ENCODE measurements at places on chromosomes 1 and 21.

DNA sequence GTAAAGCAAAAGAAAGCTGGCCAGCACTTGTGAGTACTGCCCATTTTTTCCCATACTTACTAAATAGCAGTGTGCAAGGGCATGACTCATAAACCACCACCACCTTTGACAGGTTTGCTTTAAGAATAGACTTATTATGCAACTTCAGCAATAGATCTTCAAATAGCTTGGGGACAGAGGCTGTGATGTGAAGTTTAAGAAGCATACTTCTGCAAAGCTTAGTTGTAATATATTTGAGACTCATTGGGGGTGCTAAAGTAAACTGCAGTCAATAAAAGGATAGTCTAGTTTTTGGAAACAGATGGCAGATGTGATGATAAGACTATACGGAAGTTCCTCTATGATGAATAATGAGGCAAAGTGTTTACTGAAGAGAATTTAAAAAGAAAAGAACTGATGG lies 210.0 kb downstream of the PLA2G4A start:
- no peak for DNase-seq

- no peak for DNase-seq
These were observed 28.1 kb downstream of the SERINC2 start for GRCh38 chr1:31441073-31441472.

GRCh38 chr1:1616045-1616790 lies 918 bp downstream of the MIB2 start:
- DNase-seq = peak; percentile 56

GRCh38 chr1:55064071-55064581 lies 24.8 kb downstream of the PCSK9 start:
- DNase-seq = no peak

- DNase-seq = no peak
These were observed 67.1 kb upstream of the PPP2R5A start for GRCh38 chr1:212218065-212218464.

DNA sequence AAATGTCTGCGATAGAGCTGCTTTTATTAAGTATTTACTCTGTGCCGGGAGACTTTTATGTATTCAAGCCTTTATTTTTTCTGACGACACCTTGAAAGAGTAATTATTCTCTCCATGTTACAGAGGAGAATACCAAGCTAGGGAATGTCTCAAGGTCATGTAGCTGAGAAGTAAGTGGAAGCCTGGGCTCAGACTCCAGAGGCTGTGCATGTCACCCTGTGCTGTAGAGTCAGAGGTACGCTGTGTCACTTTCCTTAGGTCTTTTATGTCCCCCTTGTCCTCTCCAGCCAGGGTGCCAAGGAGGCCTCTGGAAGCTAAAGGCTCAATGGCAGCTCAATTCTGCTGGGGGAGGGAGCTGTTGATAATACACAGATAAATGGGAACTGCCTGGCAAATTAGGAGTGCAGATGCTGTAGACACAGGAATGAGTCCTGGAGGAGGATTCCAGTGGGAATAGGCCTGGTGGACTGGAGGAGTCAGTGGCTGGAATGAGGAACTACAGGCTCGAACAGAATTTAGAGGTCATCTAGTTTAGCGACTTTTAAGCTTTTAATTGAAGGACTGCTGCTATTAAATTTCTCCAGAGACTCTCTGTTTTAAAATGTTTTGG lies 9.3 kb upstream of the IL19 start:
- DNase-seq = no peak

DNA sequence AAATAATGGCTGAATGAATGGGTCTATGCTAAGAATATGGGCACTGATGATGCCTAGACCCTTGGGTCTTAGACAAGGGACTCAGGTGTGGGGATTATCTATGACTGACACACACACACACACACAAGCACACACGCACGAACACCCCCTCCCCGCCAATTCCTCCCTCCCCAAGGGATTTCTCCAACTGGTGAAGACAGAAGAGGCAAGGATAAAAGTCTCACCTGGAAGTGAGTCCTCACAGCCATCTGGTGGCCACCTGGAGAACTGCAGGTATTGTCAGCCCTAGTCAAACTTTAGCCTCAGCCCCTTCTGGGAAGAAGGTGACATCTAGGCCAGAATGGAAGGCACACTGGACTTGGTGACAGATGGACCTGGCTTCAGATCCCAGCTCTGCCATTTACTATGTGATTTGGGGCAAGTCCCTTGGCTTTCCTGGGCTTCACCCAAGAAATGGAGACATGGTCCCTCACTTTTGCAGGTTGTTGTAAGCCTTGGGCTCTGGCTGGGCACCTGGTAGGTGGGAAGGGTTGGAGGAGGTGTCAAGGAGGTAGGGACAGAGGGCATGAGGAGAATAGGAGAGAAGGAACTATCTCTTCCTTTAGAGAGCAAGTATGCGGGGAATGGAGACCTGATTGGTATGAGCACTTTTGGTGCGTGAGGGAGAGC lies 4.0 kb upstream of the GPR3 start:
- DNase-seq = peak; percentile 82

- DNase-seq = no peak
These were observed 1.8 kb downstream of the ARNT start for GRCh38 chr1:150874455-150875196.

GRCh38 chr1:85224295-85224694 lies 23.5 kb upstream of the SYDE2 start:
- no peak for DNase-seq

DNA sequence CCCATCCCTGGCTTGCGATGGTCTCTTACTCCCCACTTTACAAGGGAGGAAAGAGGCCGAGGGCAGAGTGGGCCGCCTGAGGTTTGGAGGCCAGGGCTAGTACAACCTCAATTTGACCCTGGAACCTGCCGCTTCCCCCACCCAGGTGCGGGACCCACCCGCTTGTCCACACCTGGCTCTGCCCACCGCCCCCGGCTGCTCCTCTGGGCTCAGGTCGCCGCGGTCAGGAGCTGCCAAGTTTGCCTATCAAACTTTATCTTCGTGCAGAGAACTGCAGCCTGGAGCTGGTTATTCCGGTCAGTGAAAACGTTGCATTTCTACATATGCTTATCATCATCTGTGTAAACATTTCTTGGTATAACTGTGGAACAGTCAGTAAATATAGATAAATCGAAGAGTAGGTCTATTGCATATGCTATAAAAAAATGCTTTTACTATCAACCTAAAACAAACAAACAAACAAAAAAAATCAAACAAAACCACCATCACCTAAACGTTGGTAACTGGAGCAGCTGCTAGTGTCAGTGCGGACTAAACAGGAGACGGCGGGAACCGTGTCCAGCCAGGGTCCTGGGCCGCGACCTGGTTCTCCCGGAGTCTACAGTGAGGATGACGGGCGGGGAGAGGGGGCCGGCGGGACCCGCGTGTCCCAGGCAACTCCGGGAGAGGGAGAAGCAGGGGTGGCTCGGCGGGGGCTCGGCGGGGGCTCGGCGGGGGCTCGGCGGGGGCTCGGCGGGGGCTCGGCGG lies 906 bp upstream of the ADARB1 start:
- peak; percentile 68 for DNase-seq

DNA sequence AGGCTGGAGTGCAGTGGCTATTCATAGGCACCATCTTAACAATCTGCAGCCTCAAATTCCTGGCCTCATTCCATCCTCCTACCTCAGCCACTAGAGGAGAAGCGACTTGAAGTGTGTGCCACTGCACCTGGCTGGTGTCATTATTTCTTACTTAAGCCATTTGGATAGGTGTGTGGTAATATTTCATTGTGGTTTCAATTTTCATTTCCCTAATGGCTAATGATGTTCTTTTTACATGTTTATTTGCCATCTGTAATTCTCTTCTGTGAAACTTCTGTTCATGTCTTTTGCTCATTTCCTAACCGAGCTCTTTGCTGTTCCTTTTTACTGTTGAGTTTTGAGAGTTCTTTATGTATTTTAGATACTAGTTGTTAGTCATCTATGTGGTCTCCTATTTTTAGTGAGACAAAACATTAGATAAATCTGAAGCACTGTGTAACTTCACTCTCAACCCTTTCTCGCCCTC lies 66.8 kb downstream of the SLC27A3 start:
- no peak for DNase-seq

- no peak for DNase-seq
These were observed 59.5 kb downstream of the PTGS2 start for GRCh38 chr1:186620566-186621350.

GRCh38 chr1:199913318-199913717 lies 114.2 kb upstream of the NR5A2 start:
- no peak for DNase-seq

- DNase-seq = no peak
These were observed 452.2 kb downstream of the LTN1 start for GRCh38 chr21:28540514-28540913.

DNA sequence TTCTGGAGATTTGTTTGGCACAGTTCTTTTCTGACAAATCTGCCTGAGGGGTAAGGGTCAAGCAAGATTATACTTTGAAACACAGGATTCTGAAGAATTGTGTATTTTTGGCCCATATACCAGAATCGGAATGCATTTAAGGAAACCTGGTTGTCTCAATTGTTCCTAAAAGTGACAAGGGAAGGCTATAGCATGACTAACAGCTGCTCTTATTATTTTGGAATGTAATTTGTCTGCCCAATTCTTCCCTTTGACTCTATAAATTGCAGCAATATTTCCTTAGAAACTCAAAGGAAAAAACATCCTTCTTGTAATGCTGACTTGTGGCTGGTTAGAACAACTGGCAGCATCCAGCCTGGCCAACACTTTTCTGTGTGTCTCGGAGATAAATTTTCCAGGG lies 15.8 kb upstream of the VCAM1 start:
- DNase-seq = no peak

DNA sequence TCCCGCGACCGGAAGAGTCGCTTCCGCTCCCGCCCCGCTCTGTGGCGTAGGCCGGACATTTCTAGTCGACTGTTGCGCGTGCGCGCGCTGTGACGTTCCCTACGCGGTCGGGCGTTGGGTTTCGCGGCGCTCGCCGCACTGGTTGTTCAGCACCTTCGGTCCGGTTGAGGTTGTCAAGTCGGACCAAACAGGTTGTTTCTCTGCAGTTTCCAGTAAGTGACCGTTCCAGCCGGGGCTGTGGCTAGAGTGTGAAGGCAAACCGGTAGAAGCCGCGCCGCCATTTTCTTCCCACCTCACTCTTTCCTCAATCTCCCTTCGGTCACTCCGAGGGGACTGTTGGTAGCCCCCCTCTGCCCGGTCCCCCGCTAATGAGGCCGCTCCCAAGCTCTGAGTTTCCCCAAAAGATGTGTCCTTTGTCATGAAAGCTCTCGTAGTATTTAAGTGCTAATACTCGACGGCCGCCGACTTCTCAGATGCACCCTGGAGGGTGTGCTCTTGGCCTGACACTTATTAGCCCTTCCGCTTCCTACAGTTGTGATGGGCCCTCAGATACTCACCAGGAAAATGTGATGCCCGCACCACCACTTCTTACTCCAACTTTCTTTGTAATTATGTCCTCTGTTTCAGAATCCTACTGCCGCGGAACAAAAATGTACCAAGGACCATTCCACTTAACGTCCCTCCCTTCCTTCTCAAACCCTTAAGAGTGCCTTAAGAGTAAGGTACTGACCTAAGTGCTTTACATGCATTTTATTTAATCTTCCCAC lies 56.3 kb downstream of the TRAF5 start:
- DNase-seq = peak; percentile 94

DNA sequence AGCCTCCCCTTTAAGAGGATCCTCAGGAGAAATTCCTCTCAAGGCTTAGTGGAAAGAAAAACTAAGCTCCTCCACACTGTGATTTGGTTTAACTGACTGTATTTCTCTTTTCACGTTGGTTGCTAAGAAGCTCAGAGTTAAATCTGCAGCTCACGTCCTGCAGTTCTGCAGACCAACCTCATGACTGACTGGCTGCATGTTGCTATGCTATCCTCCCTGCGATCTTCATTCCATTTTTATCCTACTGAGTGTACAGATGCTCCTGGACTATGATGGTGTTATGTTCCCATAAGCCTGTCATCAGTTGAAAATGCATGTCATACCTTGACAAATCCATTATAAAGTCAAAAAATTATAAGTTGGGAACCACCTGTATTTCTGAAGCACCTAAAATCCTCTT lies 34.6 kb downstream of the FAM163A start:
- no peak for DNase-seq

DNA sequence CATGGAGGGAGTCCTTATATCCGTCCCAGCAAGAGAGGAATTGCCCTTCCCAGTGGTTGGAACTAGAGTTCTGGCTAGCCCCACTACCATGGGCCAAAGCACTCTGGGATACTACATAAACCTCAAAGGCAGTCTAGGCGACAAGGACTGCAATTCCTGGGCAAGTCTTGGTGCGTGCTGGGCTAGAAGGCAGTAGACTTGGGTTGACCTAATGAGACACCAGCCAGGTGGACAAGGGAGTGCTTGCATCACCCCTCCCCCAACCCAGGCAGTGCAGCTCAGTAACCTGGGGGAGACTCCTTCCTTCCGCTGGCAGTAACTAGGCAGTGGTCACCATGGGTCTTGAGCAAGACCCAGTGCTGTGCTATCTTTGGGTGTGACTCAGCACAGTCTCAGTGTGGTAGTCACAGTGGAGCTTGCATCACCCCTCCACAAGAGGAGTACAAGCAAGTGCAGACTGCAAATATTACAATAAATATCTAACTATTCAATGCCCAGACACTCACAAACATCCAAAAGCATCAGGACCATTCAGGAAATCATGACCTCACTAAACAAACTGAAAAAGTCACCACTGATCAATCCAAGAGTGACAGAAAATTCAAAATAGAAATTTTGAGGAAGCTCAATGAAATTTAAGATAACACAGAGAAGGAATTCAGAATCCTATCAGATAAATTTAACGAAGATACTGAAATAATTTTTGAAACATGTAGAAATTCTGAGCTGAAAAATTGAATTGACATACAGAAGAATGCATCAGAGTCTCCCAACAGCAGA lies 84.7 kb upstream of the LYPLAL1 start:
- peak; percentile 71 for DNase-seq

- DNase-seq = peak; percentile 87
These were observed 1.4 kb upstream of the PTPRF start for GRCh38 chr1:43529206-43529731.

DNA sequence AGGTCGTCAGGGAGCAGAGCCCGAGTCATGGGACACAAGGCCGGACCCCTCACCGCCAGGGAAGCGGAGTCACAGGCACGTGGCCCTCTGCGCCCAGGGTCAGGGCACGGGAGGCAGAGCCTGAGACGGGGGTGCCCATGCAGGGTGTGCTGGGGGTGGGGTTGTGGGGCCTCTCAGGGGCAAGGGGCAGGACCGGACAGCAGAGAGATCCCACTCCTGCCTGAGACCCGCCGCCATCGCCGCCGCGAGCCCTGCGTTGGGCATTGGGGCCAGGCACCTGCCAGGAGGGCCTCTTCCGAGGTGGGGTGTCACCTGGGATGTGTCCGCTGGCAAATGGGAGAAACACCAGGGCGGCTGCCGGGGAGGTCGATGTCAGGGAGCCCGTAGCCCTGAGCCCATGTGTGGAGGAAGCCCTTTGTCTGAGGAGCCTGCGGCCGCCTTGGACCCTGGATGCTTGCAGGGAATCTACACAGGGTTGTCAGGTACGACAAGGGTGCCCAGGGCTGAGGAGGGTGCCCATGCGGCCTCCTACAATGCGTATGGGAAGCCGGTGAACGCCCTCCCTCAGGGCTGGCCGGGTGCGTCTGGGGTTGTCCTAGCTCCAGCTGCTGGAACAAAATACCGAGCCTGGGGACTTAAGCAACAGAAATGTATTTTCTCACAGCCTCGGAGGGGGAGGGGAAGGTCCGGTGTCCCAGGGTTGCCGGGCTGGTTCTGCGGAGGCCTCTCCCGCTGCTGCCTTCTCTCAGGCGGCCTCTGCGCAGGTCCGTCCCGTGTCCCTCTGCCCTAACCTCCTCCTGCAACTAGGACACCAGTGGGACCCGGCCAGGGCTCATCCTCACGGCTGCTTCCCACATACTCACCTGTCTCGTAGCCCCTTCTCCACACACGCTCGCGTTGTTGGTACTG lies 16.4 kb upstream of the C1orf159 start:
- DNase-seq = peak; percentile 44

GRCh38 chr1:174433451-174433850 lies 14.3 kb upstream of the GPR52 start:
- no peak for DNase-seq

All from body of pancreas (tissue), 4 donors.